ENCODE measurements at places on chromosomes 2 and 18. TPM values are rescaled to one million over a fixed set of nuclear protein-coding genes. Genes with fewer than 3 reads are reported as not detected.

BCL11A gene
- not detected for total RNA-seq

REG1B gene
- total RNA-seq, result not detected

GPR155 gene
- 0.39 TPM for total RNA-seq

SERPINB13 gene
- not detected for total RNA-seq

ONECUT2 gene
- 0.32 TPM for total RNA-seq

TFCP2L1 gene
- total RNA-seq, result 10.0 TPM

OTOS gene
- total RNA-seq, result not detected
